ENCODE measurements at places on chromosomes 6 and 20.

- DNase-seq = peak; percentile 19
These were observed 115.2 kb upstream of the NXT1 start for GRCh38 chr20:23235173-23236027.

- DNase-seq = no peak
These were observed 87.7 kb downstream of the SCAND1 start for GRCh38 chr20:35866418-35867202.

- no peak for DNase-seq
These were observed 146.3 kb downstream of the MTFR2 start for GRCh38 chr6:136103763-136104311.

DNA sequence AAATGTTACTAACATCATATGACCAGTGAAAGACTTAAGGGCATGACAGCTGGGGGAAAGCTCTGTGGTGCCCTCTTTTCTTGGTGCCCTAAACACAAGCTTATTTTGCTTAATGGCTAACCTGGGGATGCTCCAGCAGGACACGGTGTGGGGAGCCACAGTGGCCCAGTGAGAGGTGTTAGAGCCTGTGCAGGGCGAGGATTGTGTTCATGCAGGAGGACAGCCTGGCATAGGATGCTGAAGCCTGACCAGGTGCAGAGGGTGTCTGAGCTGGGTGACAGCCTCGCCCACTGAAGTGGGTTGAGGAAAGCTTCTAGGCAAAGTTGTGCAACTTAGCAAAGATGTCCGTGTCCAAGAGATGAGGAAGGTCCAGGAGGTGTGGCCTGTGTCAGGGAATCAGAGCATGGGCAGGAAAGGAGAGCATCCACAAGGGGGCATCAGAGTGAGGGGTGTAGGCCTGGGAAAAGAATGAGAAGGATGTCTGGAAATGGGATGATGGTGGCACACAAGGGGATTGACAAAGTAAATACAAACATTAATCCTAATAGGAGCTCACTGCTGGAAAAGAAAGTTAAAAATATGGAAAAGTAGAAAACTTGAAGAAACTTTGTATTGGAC is 33.9 kb downstream of the SLC17A4 start:
- DNase-seq = peak; percentile 7

- peak; percentile 43 for DNase-seq
These were observed 16.9 kb upstream of the PTCRA start for GRCh38 chr6:42898891-42899361.

DNA sequence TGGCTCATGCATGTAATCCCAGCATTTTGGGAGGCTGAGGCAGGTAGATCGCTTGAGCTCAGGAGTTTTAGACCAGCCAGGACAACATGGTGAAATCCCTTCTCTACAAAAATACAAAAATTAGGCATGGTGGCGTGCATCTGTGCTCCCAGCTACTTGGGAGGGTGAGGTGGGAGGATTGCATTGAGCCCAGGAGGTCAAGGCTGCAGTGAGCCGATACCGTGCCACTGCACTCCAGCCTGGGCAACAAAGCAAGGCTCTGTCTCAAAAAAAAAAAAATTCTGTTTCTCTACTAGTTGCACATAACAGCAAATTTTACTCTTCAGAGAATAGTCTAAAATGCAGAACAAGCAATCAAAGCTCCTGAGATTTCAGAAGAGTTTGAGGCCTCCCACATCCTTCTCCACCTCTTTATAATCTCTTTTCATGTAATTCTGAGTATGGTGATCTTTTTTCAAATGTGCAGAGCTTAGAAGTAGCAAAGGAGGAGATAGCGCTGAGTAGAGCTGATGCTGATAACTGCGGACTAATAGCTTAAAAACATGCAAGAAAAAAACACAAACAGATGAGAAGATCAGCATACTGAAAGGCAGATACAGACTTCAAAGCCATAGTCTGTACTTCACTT is 23.3 kb downstream of the LRRN4 start:
- DNase-seq = no peak

DNA sequence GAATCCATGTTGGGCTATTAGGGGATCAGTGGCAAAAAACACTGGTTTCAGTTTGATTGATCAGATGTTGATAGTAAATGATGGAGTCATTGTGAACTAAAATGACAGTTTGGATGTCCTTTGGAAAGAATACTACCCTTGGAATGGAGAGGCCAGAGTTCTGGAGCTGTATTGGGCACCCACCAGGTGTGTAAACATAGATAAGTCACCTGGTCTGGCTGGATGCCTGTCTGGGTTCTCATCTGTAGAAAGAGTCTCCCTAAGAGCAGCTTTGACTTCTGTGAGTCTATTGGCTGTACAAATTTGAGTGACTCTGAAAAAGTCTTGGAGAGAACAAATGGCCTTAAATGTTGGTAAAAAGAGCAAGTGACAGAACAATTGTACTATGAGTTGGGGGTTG is 115.0 kb downstream of the SCP2D1 start:
- DNase-seq = no peak

GRCh38 chr20:7926767-7927166 is 13.5 kb downstream of the HAO1 start:
- no peak for DNase-seq

DNA sequence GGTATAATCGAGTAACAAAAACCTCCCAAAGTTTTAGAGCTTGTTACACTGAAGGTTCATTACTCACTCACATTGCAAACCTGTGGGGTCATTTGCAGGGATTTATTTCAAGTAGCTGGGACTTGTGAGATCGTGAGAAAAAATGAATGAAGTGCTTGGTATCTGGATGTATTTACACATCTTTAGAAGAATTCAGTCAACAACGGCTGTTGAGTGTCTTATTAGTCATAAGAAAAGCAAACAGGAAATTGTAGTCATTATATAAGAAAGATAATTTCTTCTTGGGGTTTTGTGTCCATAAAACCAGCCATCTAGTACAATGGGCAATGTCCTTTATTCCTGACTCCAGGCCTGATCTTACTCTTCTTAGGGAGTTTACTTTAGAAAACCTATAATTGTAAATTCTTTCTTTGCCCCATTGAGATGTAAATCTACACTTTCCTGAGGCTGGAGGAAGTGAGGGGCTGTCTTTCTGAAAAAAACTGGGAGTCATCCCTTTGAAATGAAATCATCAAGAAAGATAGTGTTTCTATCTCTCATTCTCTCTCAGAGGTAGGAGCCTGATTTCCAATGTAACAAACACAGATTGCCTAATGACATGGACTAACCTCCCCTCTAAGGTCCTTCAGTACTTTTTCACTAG is 202.5 kb upstream of the ASCC3 start:
- no peak for DNase-seq

DNA sequence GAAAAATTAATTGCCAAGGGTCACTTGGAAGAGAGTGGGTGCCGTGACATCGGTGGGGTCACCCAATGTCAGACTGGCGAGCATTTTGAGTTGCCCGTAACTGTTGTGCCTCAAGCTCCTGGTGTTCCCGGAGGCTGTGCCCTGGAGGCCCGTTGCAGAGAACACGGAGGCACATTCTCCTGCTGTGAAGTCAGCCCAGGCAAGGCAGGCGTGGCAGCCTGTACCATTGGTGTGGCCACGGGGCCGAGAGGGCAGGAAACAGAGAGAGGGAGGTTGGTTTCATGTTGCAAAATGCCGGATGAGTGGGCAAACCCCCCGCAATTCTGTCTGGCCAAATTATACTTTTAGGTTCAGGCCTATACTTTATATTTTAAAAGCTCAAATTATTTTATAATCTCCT is 81.2 kb downstream of the THBS2 start:
- DNase-seq = no peak

DNA sequence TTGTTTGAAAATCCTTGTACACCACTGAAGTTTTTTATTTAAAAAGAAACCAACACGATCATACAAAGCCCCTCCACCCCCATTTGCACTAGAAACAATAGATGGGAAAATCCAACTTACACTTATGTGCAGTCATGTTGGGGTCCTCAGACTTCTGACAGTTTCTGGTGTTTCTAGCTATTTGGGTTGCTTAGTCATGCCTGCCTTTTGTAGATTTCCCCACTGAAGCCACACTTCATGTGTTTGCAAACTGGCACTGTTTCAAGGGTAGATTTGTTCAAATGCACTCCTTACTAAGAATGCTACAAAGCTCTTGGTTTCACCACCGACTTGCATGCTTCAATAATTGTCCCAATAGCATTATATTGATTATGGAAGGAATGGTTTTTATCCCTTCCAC is 1.5 kb downstream of the SH3BGRL2 start:
- DNase-seq = no peak

- no peak for DNase-seq
These were observed 52.0 kb upstream of the THEMIS start for GRCh38 chr6:127952831-127953230.

DNA sequence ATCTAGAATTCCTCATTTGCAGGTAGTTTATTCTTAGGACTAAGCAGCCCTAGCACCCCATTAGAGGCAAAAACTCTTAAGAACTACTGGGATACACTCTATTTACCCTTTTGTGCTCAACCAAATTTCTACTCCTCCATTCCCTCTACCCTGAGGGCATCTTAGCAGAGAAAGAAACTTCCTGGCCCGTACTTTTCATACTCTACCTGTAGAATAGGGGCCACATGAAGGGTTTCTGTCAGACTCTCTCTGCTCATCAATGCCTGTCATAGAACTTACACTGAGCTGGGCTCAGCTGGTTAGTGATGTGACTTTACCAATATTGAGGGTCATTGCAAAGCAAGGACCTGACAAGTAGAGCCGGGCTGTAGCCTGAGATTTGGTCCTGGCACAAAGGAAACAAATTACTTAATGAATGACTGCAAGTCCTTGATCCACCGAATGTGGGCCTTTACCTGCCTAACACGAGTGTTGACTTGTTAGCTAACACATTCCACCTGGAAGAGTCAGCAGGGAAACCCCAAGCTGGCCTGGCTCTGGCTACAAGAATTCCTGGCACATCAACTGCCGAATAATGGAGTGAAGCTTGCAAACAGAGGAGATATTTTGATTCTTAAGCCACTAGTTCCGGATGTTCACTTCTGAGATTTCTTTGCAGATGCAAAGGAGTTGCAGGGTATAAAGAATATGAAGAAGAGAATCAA is 280.5 kb upstream of the JAG1 start:
- no peak for DNase-seq

- no peak for DNase-seq
These were observed 206.8 kb upstream of the ARG1 start for GRCh38 chr6:131366223-131366622.

- no peak for DNase-seq
These were observed 65.3 kb downstream of the CD83 start for GRCh38 chr6:14182916-14183315.

GRCh38 chr6:141988954-141989705 is 143.6 kb upstream of the GJE1 start:
- DNase-seq = peak; percentile 17

DNA sequence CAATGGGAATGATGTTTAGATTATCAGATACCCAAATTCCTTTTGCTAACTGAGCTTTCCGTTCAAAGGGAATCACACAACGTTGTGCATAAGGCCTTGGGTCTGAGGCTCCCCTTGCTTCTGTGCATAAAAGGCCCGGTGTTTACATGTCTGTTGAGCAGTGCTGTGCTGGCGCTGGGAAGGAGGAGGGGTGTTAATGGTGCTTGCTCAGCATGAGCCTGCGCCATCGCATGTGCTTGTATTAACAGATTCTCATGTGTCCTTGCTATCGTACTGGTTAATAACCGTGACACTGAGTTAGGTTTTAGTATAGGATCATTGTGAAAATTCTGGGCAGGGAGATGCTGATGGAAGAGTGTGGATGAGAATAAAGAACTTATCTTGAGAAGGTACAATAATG is 62.3 kb upstream of the TRAF3IP2 start:
- no peak for DNase-seq

GRCh38 chr20:46264391-46265266 is 43.7 kb downstream of the CDH22 start:
- no peak for DNase-seq

DNA sequence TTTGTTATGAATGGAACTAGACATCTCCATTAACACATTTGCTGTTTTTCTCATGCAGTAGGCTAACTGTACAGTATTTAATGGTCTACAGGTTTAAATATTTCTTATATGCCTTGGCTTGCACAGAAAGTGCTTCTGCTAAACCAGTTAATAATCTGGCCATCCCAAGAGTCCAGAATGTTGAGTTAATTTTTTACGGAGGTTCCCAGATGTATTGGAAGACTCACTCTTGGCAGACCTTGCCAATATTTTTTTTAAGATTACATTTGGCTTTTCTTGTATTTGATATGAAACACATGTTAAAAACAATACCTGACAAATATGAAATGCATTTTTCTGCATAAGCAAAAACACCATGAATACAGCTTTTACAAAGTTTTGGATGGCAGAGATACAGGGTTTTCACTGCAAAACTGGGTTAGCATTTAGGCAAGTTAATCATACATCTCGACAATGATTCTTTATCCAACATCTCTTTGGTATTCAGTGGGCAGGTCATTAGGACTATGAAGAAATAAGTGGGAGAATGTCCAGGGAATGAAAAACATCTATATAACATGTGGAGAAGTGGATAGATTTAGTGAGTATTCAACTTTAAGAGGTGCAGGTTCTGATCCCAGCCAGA is 94.0 kb downstream of the SGK1 start:
- no peak for DNase-seq

Measured in stimulated activated CD4-positive, alpha-beta T cell treated with anti-CD3 and anti-CD28 coated beads, TNF-alpha, amount 100 ng/mL, for 24 hours (primary cell).